Stimulated activated CD8-positive, alpha-beta memory T cell treated with anti-CD3 and anti-CD28 coated beads, Interleukin-2, amount 100 ng/mL, for 48 hours (primary cell): ENCODE measurements at places on chromosomes 6 and 20.

GRCh38 chr6:15434823-15435380, 189.0 kb downstream of the JARID2 start:
- no peak for DNase-seq

DNA sequence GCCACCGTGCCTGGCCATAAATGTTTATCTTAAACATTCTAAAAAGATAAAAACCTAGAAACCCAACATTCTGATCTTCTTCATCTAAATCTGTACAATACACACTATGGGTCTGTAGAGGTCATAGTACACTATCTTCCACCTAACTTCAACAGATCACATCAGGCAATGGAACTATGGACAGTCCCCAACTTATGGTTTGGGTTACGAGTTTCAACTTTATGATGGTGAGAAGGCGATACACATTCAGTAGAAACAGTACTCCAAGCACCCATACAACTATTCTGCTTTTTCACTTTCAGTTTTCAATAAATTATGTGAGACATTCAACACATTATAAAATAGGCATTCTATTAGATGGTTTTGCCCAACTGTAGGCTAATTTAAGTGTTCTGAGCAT, 23.1 kb downstream of the FKBP5 start:
- no peak for DNase-seq

DNA sequence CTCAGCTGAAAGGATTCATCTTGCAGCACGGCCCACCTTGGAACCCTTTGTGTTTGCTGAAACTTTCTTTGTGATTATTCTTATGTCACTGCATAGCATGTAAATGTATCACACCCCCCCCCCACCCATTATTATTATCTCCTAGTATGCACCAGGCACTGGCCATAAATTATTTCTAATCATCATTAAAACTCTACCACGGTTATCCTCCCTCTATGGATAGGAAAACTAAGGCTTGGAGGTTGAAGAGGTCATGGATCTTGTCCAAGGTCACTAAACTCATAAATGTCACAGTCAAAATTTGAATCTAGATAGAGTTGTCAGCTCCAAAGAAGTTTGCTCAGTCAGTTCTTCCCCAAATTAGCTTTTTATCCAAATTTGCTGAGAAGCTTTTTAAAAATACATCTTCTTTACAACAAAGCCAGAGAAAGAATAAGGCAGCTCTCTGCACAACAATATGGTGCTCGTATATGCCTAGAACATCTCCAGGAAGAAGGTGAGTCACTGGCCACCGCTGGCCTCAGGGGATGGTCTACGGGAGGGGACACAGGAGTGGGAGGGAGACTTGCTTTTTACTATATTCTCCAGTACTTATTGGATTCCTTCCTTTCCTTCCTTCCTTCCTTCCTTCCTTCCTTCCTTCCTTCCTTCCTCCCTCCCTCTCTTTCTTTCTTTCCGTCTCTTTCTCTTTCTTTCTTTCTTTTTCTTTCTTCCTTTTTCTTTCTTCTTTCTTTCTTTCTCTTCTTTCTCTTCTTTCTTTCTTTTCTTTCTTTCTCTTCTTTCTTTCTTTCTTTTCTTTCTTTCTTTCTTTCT, 134.5 kb downstream of the VEGFA start:
- DNase-seq = no peak

DNA sequence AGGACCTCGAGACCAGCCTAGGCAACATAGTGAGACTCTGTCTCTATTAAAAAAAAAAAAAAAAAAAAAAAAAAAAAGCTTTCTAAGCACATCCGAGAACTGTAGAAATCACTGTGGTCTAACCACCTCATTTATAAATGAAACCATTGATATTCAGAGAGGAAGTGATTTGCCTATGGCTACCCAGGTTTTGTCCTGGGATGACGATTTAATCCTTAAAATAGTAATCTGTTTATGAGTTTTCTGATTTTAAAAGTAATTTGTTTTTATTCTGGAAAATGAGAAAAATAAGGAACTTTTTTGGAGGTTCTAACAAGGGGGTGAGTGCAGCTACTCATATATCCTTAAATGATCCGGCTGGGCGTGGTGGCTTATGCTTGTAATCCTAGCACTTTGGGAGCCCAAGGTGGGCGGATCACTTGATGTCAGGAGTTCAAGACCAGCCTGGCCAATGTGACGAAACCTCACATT, 6.5 kb upstream of the BTN3A2 start:
- no peak for DNase-seq

DNA sequence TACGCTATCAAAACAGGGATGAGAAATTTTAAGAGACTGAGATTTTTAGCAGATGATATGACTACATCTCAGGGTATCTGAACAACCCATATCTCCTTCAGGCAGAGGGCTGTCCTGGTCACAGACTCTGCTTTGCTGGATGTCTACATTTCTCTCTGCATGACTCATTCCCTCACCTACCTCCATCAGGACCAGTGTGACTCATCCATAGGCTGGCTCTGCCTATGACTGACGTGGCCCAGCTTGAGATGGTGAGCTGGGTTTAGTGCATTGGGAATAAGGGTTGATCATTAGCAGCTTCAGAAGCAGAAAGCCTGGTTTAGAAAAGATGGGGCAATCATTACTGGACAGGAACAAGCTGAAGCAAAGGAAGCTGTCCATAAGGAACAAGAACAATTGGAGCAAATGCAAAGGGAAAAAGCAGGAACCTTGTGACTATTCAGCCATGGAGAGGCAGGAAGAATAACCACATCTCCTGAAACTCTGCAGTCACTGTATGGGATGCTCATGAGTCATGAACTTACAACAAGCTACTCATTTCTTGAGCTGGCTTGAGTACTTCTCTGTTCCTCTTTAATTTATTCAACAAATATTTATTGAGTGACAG, 86.4 kb upstream of the CBLN4 start:
- no peak for DNase-seq

DNA sequence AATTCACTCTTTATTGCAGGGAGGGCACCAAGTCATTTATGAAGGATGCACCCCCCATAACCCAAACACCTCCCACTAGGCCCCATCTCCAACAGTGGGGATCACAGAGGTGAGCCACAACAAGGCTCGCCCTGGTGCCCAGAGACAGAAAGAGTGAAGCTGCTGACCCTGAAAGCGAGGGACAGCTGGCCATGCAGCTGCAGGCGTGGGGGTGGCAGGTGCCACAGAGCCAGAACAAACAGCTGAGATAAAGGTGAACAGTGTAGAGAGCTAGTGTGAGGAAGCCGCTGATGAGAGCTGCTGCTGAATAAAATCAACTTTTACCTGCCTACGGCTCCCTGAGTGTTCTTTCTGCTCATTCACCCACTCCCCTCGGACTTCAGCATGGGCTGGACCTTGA, 18.8 kb upstream of the RGS17 start:
- DNase-seq = no peak

GRCh38 chr6:157634546-157634945, 188.5 kb upstream of the SNX9 start:
- no peak for DNase-seq

DNA sequence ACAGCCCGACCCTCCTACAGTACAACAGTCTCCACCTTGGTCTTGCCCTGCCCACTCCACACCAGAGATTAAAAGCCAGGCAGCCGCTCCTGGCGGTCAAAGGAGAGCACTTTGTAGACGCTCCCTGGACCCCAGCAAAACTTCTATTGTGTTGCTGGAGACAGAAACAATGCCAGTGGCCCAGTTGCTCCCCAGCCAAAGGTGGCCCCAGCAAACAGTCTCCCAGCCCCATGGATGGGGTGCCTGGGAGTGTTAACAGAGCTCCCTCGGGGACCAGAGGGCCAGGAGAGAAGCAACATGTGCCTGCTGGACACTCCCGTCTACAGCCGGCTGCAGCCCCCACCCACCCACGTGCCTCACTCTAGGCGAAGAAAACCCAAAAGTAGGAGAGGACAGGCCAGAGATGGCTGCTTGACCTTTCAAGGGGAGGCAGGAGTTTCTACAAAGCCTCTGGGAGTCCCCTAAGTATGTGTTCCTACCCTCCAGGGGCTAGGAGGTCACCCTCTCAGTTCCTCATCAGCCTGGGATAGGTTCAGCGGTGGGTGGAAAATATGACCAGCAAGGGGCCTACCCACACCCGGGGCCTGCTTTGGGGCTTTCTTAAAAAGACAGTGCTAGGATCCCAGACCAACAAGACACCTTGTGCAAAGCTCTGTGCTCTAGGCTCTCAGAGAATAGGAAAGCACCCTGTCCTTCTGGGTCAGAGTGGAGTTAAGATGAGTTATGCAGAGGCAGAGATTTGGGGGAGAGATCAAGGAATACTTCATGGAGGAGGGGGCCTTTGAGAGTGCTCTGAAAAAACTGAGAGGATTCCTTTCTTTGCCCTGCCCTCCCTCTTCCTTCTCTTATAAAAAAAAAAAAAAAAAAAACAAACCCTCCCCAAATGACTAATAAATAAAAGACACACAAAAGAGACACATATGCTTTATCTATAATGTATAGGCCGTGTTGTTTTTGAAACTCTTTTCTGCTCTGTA, 19.0 kb upstream of the PREX1 start:
- peak; percentile 63 for DNase-seq

DNA sequence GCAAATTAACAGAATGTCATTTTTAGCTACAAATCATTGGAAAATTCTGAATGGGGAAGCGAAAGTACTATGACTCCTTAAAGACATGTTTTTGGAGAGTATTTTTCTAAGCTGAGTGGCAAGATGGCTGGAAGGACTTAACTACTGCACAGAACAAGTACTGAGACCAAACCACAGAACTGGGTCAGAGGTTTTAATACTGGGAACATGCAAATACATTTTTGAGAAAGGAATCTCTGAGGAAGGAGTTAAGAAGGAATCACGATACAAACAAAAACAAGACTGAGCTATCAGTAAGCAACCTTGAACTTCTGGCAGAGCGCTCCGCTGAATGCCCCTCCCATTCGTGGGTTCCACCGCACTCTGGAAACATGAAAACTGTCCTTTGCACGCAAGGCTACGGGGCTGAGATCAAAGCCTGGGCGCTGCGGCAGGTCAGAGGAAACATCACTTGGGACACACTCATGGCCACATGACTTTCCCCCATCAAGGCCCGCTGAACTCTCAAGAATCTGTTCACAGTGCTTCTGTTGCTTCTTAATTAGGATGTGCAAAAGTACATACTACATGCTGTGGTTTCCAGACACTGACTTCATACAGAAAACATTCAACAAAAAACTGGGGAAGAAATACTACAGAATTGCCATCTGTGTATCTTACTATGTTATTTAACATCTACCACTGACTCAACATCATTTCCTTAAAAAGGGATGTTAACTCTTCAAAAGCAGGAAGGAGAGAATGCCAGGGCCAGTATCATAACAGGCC, 27.8 kb downstream of the SLC23A2 start:
- peak; percentile 34 for DNase-seq

GRCh38 chr20:64226686-64227580, 28.6 kb upstream of the PCMTD2 start:
- no peak for DNase-seq

DNA sequence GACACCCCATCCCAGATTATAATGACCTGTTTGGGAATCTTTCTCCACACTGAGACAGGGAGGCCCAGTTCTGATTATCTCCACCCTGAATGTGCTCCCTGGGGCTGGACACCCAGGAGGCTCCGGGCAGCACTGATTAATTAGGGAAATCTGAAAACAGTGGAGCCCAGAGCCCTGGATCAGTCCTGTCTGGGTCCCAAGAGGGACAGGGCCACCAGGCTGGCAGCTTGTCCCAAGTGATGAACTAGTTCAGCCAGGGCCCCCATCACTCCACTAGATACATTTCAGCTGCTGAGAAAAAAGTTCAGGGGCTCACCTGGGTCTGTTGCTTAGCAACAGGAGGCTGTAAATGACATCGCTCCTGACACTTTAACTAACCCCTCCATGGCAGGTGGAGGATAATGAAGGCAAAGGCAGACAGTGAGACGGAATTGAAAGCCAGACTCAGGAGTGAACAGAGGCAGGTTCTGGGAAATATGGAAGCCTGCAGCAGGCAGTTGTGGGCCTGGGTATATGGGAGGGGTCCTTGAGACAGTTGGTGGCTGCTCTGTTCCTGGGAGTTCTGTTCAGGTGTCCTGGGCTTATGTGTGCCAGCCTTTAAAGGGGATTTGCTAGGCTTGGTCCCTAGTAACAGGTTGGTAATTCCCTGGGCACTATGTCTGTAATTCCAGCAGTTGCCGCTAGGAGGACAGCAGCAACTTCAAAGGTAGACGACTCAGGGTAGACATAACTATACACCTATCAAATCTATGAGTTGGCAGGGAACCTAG, 78.3 kb upstream of the CTNNBL1 start:
- DNase-seq = peak; percentile 49

DNA sequence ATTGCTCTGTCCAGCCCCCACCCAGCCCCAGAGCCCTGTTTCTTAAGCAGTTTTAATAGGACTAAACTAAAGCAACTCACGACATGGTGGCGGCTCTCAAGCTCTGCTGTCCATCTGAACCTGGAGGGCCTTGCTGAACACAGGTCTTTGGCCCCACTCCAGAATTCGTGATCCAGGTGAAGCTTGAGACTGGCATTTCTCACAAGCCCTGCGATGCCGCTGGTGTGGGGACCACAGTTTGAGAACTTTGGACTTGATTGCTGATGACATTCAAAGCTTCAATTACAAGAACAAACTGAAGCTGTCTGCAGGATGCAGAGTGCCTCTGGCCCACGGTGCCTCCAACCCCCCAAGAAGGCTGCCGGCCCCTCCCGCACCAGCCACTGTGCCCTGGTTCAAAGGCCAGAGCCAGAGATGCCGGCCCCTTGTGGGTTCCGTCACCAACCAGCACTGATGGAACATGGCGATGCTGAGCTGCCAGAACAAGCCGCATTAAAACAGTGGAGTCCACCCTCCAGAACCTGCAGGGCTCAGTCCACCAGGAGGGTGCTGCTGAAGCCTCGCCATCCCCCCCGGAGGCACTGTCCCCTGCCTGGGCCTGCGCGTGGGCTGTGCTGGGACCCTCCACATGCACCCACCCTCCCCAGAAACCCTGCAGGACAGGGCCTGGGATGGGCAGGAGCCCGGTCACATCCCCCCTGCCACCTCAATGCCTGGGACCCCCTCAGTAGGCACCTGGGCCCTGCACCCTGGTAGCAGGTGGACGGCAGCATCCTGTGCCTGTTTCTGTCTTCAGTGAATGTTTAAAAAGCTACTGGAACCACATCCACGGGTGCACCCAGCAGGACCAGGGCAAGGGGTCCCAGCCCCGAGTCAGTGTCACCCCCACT, 101.1 kb downstream of the PSMB1 start:
- DNase-seq = no peak

DNA sequence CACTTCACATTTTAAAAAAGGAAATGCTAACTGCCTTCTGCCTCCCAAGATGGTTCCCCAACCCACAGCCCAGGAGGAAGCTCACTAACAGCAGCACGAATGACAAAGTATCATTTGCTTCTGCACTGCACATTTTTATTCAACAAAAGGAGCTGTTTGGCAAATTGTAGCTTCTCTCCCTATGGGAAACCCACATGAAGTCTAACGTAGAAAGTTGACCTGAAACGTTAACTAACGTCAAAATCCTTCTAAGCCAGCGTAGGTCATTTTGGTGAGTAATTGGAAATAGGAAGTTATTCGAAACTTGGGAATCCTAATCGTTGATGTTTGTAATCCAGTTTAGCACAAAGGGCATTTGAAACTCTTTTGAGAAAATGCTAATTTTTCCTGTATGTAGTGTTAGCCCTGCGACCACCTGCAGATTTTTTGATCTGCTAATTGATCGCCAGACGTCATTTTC, 2.9 kb downstream of the SALL4 start:
- DNase-seq = no peak

GRCh38 chr6:4727217-4727616, 49.0 kb upstream of the CDYL start:
- DNase-seq = no peak
